ENCODE measurements at places on chromosomes 6 and 20.
A peak's percentile ranks its signal among the peaks of the same experiment; 100 is the strongest.

DNA sequence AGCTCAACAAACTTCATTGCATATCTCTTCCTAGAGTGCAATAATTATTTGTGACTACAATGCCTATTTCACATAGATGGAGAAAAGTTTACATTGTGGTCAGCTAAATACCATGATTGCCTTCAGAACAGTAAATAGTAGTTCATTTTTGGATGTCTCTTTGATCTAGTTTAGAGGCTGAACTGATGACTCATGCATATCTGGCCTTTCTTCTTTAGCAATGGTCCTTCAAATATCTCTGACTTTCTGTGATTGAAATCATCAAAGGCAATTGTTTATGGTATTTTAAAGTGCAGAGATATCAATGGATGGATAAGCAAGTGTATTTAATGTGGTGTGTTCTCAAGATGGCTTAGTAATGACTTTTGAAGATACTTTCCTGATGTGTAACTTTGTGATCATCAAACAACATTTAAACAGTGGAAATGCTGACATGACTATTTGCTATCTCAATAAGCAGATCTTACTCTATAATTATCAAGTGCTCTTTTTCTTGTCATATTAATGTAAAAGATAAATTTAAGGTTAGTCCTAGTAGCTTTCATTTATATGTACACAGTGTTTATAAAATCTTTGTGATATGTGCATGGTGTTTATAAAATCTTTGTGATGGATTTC is 523.7 kb upstream of the SLC35B3 start:
- no peak for DNase-seq

GRCh38 chr6:98900706-98901105 is 47.0 kb downstream of the FBXL4 start:
- no peak for DNase-seq

DNA sequence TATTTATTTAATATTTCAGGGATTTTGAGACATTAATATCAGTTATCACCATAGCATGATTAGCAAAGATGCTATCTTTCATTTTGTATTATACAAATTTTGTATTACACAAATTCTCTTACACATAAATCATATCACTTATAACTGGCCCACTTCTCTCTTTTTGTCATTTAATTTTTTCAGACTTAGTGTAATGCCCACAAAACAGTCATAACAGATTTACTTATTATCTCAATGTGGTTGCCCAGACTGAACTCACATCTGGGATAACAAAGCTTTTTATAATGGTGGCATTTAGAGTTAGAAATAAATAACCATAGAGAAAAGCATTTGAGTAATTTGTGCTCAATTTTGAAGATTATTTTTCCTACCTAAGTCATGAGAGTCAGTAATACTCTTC is 148.3 kb downstream of the TFAP2B start:
- no peak for DNase-seq

DNA sequence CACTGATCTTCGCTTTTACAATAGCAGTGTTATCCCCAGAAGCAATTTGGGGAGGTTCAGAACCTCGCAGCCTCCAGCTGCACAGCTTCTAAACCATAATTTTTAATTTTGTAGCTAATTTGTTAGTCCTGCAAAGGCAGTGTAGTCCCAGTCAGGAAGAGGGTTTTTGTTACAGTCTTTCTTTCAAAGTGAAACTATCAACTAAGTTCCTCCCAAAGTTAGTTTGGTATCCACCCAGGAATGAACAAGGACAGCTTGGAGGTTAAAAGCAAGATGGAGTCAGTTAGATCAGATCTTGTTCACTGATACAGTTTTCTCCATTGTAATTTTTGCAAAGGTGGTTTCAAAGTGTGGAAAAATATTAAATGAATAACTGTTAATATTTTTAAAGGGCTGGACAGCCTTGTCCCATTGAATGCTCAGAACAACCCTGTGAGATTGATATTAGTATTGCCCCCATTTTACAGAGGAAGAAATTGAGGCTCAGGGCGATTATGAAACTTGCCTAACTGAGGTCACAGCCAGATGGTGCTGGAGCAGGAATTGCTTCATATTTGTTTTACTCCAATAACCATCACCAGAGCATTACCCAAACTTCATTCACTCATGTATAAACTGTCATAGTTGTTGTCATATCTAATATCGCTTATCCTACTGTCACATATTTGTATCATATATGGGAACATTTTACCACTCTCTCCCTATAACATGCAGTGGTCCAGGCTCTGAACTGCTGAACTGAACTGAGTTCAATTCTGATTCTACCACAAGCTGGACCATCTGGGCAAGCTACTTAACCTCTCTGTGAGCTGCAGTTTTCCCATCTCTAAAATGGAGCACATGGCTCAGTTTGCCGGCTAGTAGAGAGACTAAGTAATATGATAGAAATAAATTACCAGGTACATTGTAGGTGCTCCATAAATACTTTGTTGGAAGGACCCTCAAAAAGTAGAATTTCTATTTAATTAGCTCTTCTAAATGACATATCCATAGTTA is 213.8 kb downstream of the BCAS1 start:
- DNase-seq: no peak

DNA sequence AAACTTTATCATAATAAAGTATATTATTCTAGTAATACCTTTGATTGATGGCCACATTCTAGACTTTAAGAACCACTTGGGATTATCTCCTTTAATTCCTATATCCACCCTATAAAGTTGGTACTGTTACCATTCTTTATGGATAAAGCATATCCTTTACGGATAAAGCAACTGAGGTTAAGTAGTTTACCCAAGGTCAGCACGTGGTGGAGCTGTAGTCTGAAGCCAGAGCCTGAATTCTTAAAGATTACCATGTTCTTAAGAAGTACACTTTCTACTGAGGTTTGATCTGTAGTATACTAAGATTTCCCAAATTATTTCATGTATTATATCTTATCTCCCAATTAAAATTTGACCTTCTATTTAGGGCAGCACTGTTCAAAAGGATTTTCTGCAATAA is 3.0 kb upstream of the NCOA7 start:
- no peak for DNase-seq

DNA sequence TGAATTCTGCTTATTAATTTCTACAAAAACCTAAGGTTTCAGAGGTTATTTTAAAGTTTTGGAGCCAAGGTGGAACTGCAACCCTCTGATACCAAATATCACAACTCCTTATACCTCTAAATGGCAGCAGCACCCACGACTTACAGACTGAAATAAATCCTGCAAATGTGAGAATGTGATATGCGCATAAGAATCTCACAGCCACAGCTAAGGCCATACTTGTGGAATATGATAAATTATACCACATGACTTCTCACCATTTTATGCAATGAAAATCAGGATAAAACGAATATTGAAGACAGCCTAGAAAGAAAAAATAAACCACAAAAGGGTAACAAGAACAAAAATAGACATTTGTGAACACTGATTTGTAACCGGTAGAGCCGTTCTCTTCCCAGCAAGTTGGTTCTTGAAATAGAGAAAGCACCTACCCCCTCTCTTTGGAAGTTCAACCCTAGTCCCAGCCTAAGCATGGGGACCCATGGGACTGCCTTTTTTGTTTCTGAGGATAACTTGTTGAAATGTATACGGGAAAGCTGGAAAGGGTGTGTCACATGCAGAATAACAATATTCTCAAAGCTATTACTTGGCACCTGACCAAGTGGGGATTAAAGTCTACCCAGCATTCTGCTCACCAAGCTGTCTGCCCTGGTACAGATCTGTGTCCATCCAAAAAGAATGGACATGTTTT is 47.1 kb upstream of the MCM9 start:
- no peak for DNase-seq

GRCh38 chr20:32763202-32764004 is 1.2 kb downstream of the DNMT3B start:
- no peak for DNase-seq

- DNase-seq: no peak
Observed at GRCh38 chr20:4697189-4697830, 24.4 kb upstream of the PRND start.

- no peak for DNase-seq
Observed at GRCh38 chr20:24834310-24834709, 114.8 kb upstream of the CST7 start.

GRCh38 chr6:24926192-24926591 is 9.6 kb downstream of the RIPOR2 start:
- no peak for DNase-seq

DNA sequence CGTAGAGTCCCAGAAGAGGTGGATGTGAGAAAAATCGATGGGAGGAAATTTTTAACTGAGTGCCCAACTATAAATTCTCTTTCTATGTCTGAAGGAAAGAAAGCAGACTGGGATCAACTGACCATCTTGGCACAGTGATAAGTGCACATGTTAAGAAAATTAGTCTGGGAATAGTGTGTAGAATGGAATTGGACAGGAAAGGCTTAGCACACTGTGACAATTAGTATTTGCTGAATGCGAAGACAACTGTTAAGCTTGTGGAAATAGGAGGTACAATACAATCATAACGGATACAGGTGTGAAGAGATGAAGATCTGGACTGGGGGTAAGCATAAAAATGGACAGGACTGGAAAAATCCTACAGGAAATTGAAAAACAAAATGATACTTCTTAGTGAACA is 114.3 kb downstream of the FAM50B start:
- DNase-seq: no peak

- DNase-seq: no peak
Observed at GRCh38 chr6:111939902-111940301, 66.7 kb upstream of the FYN start.

DNA sequence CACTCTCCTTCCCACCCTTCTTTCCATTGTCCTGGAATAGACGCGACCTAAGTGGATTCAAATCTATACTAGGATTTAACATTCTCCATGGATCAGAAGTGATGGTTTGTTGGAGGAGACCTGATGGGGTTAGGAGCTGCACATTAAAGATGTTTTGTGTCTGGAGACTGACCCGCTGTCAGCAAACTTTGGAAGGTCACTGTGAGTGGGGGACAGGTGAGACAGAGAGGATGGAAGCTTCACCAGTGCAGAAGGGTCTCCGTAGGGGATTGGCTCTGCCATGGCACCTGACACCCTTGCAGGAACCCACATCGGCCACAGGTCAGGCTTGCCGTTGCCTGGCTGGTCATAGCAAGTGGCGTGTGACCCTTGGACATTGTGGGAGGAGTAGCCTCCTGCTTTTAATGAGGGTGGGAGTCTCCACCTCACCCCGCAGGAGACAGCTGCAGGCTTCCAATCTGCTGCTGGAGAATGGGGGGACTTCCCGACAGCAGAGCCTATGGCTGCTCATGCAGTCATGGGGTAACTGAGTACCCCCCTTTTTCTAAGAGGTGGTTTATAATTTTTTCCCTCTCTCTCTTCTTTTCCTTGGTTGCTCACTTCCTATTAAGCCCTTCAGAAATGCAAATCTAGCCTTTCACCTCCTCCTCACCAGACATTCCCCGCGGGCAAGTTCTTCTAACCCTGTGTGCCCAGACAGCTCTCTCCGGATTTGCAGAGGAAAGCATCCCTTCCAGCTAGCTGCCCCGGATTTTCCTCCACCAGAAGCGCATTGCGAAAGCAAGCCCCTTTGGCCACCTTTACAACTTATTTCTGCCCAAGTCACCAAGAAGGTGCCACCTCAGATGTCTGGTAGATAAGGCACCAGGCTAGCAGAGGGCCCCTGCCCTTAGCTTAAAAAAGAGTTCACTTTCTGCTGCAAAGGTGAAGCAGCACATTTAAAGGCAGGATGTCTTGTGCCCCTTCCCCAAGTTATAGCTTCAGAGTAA is 53.5 kb downstream of the DACT2 start:
- no peak for DNase-seq

DNA sequence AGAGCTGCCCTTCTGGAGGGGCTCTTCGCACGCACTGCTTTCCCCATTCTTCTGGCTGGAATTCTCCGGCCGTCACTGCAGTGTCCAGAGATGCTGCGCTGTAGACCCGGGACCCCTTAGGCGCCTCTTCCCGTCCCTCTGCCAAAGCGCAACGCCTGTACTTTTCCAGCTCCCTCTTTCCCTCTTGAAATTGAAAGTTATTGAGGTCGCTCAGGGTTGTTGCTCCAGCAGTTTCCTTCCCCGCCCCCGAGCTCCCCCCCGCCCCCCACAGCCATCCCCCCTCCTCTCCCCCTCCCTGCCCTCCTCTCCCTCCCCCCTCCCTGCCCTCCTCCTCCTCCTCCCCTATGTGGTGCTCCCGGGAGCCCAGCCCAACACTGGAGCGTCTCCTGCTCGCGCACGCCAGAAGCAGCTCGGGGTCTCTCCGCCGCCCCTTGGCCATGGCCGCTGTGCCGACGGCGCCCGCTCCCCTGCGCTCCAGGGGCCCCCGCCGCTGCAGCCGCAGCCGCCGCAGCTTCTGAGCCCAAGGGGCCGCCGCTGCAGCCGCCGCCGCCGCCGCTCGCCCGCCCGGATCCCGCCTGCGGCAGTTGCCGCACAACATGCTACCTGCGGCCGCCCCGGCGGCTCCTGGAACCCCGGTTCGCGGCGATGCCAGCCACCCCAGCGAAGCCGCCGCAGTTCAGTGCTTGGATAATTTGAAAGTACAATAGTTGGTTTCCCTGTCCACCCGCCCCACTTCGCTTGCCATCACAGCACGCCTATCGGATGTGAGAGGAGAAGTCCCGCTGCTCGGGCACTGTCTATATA is at the start of gene RSPO3:
TSS of gene RSPO3 (plus strand) at position 374 of the 804 bp plus-strand sequence. CDS start 522 bp downstream, outside the sequence.
- peak; percentile 16 for DNase-seq

GRCh38 chr6:108592371-108593337 is 31.9 kb downstream of the FOXO3 start:
- DNase-seq: no peak

GRCh38 chr6:85483846-85484245 is 34.0 kb downstream of the NT5E start:
- no peak for DNase-seq

DNA sequence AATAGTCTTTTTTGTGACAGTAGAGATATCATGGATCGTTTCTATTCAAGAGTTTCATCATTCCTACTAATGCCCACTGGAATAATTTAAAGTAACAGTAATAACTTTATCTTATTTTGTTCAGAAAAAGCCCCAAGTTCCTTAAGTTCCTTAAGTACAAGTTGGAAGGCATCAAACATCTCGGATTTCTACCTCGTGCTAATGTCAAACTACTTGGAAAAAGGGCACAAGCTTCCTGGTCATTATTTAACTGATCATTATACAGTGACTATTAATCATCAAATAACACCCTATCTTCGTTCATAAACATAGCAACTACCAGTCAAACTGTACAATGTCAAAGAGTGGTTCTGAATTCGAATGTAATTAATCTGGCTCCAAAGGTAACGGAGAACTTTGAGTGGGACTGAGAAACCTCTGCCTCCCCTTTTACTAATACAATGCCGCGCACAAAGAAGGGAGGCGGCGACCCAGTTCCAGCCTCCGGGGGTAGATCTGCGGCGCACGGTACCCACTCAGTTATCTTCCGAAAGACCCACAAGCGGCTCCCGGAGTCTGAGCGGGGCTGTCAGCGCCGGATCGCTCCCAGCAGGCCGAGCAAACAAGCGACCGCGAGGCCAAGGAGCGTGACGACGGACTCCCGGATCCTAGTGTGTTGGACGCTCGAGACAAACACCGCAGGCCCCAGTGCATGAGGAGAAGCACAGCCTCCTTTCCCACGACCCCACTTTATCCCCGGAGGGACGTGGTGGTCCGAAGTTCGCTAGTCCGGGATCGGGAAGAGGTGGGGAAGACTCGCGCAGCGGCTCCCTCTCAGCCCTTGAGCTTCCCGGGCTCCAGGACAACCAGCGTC is 716 bp downstream of the SHPRH start:
- DNase-seq: no peak

Data from glomerular endothelial cell (primary cell).